ENCODE measurements at places on chromosomes 7 and 10.

DNA sequence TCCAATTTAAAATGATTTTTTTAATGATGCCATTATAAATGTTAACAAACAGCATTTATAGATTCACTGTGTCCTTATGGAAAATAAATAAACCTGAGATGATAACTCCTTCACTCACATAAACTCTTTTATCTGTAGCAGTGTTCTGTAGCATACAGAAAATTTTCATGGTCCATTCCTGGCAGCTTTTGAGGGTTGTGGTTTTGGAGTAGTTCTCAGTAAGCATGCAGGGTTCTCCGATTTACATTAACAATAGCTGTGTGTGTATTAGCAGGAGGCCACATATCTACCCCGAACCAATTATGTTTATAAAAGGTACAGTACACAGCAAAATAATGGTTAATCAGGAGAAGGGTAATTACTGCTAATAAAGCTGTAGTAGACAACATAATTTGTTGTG, 162.7 kb downstream of the CDCA7L start:
- no peak for DNase-seq

GRCh38 chr10:122252805-122253204, 18.3 kb upstream of the BTBD16 start:
- DNase-seq = no peak

DNA sequence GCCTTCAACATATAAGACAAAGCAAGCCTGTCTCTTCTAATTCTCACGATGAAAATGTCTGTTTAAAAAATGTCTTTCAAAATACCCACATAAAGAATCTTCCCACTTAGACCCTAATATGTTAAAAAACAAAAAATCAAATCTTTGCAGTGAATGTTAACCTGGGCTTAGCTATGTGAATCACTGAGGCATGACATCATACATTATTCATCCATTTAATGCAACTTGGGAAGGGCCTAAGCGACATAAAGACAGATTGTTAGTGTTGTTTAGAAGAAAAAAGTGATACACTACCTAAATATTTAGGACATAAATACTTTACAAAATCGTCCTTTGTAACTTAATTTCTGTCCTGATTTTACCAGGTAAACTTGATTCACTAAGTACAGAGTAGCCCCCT, 648.5 kb upstream of the NRP1 start:
- no peak for DNase-seq

GRCh38 chr7:31516680-31517502, 3.0 kb downstream of the ITPRID1 start:
- no peak for DNase-seq

DNA sequence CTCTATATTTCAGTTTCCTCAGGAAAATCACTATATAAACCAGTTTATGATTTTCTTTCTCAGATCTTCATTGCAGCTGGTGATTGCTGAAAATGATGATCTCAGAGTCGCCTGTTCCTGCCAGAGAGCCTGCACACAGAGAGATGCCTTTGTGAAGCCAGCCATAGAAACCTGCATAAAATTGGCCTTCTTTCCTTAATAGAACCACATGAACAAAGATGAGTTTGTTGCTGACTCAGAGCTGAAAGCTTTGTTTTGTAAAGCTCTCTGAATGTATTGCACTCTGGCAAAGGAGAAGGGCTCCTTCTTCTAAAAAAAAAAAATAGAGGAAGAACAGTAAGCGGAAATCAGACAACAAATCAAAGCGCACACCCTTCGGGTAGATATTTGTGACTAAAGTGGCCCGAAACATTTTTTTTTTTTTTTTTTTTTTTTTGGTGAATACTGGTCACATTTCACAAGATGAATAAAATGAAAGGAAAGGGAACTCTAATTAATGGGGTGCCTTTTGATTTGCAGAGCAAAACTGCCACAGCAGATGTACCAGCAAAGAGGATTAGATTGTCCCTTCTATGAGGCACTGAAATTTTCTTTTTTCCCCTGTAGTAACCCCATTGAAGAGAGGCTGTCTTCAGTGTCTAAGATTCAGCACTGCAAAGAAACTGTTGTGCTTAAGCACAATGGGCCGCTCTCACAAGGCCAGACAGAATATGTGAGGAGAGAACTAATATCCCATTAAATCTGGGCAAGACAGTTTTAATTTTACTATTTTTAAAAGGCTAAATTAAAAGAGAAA, 75.1 kb upstream of the PTPRZ1 start:
- no peak for DNase-seq

GRCh38 chr10:24721229-24722106, 2.2 kb downstream of the ARHGAP21 start:
- DNase-seq = peak; percentile 44

GRCh38 chr10:84542522-84543490, 214.4 kb downstream of the CCSER2 start:
- no peak for DNase-seq

- no peak for DNase-seq
Observed at GRCh38 chr10:19778996-19779395, 37.2 kb upstream of the PLXDC2 start.

DNA sequence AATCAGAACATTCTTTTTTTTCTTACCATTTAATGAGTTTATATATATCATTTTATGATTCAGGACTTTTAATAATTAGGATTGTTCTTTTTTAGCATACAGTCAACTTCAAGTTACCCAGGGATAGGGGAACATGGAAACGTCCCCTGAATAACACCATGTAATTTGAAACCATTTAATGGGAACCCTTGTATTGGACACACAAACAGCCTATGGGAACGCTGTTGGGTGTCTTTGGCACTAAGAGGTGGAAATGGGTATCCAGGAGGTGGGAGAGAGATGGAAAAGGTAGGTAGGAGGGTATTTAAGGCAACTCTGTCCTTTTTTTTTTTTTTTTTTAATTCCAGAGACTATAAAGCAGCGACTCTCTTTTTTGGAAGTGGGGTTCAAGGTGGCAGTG, 2.6 kb downstream of the LUC7L2 start:
- no peak for DNase-seq

GRCh38 chr10:88978463-88978862, 12.1 kb upstream of the FAS start:
- no peak for DNase-seq

GRCh38 chr10:105148921-105149320, 507.8 kb downstream of the SORCS3 start:
- DNase-seq = no peak

- DNase-seq = no peak
Observed at GRCh38 chr10:126563361-126563760, 107.1 kb downstream of the C10orf90 start.

DNA sequence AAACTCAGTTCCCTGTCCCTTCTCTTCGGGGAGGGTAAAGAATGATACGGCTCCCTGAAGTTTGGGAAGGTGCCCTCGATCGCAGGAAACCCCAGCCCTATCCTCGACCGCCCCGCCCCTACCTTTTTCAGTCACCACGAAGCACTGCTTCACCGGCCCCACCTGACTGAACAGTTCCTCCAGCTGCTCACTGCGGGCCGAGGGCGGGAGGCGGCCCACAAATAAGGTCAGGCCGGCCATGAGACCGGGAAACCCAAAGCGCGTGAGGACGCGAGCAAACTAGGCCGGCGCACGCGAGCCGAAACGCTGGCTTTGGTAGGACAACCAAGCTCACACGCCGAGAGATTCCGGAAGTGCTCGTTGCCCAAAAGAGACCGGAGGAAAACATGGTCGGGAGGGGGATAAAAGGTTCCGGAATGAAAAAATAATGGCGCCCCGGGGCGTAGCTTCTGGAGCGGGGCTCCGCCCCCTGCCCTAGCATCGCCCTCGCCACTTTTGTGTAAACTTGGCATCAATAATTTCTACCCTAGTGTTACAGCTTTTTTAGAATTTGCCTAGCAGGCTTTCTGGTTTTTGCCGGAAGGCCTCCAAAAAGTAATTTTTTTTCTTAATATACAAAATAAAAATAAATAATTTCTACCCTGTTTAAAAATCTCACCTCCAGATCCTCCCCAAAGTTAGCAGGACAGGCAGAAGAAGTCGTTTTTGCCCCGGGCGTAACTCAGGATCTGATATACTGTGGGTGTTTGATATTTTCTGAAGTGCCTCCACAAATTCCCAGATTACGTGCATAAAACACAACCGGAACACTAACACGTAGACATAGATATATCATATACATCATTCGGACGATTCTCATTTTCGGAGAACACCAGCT, at the start of gene RBM28:
Gene RBM28 (minus strand): TSS at position 355 of the 877 bp plus-strand sequence. CDS start 115 bp downstream, at position 240.
- peak; percentile 92 for DNase-seq

DNA sequence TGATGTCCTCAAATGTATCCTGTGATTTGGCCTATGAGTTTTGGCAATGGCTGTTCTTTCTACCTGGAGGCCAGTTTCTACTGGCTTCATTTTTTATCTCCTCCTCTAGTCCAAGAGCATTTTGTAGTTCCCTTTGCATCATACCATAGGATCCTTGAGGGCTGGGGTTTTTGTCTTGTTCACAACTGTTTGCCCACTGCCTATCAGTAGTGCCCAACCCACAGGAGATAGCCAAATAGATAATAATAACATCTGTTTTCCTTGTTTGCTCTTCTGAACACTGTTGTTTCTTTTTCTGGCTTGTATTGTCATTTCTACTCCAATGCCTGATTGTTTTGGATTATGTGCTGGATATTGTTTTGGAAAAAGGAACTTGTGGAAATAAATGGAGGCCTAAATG, 3.4 kb downstream of the CDK1 start:
- no peak for DNase-seq

- DNase-seq = peak; percentile 39
Observed at GRCh38 chr10:70405037-70405824, 1.3 kb downstream of the EIF4EBP2 start.

DNA sequence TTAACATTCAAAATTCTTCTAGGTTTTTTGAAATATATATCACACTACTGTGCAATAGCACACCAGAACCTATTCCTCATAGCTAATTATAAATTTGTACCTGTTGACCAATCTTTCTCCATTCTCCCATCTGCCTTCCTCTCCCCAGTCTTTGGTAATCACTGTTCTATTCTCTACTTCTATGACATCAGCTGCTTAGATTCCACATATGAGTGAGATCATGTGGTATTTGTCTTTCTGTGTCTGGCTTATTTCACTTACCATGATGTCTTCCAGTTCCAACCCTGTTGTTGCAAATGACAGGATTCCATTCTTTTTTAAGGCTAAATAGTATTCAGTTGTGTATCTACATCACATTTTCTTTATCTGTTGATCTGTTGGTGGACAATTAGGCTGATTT, 54.4 kb upstream of the CCDC6 start:
- DNase-seq = no peak

- no peak for DNase-seq
Observed at GRCh38 chr7:7562736-7563135, 3.9 kb upstream of the MIOS start.

- DNase-seq = no peak
Observed at GRCh38 chr7:42833411-42833810, 78.5 kb downstream of the C7orf25 start.

- DNase-seq = no peak
Observed at GRCh38 chr10:90064295-90064694, 362.9 kb downstream of the KIF20B start.

DNA sequence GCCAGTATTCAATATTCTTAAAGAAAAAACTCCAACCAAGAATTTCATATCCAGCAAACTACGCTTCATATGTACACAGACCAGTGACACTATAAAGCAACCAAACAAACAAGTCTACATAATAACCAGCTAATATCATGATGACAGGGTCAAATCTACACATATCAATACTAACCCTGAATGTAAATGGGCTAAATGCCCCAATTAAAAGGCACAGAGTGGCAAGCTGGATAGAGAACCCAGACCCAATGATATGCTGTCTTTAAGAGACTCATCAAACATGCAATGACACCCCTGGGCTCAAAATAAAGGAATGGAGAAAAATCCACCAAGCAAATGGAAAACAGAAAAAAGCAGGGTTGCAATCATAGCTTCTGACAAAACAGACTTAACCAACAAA, 218.1 kb upstream of the NFE2L3 start:
- no peak for DNase-seq

All from D341Med (cell line).